ENCODE measurements at places on chromosomes 7 and 10. TPM values are rescaled to one million over a fixed set of nuclear protein-coding genes. Genes with fewer than 3 reads are reported as not detected.
A peak's percentile ranks its signal among the peaks of the same experiment; 100 is the strongest.

GRCh38 chr7:71768450-71768849 is 636.5 kb downstream of the GALNT17 start:
- DNase-seq = peak; percentile 30

DNA sequence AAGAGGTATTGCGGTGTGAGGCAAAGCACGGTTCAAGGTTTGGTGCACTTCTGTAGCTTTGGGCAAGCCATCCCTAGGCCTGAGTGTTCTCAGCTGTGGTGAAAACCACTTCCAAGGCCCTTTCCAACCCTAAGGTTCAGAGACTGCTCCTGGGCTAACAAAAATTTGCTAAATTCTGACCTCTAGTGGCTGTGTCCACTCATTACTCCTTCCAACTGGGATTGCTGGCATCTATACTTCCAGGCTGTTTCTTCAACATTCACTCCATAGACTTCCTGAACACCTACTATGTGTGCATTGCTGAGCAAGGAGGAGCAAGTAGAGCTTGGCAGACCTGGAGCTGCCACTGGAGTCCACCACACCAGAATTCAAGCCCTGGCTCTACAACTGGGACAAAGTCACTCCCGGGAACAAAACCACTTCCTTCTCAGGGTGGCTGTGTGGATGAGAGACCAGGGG is 29.3 kb upstream of the SH3PXD2A start:
- peak; percentile 73 for DNase-seq

The LIPN gene
- not detected for total RNA-seq

- DNase-seq = no peak
Measured at GRCh38 chr10:9158675-9159074, 1104.2 kb downstream of the GATA3 start.

- no peak for DNase-seq
Measured at GRCh38 chr7:154302380-154302779, 250.2 kb downstream of the DPP6 start.

GRCh38 chr7:140322759-140323158 is 75.6 kb downstream of the SLC37A3 start:
- no peak for DNase-seq

The NAMPT gene
- 176 TPM for total RNA-seq

DNA sequence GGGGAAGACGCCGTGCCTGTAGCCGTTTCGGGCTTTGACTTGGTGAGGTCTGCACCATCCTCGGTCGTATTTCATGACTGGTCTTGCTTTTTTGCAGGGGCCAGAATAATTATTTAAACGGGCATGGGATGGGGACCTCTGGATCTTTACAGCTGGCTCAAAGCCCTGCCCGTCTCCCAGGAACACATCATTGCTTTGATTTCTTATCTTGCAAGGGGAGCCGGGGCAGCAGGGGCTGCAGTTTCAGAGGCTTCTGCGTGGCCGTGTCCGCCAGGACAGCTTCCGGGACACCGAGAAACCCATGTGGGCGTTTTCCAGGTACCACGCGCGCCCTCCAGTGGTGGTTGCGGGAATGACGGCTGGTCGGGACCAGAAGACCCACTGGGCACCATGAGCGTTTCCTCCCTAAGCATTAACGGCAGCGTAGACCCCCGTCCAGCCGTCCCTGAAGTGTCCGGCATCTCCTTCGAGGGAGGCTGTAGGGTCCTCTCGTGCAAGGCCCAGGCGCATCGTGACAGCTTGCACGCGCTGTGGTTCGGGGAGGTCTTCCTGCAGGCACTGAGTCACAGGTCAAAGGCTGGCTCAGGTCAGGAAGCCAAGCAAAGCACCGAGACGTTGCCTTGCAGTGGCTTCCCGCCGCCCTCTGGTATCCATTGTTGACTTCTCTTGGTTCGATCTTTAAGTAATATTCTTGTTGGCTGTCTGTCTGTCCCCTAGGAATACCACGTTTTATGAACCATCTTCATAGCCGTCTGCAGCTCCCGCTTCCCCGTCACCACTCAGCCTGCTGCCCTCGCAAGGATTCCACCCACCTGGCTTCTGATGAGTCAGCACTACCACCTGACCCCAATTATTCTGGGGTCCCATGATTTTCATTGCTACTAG is 16.2 kb upstream of the ZFAND2A start:
- DNase-seq = peak; percentile 77

All from umbilical cord (tissue), 2 donors.